ENCODE measurements at places on chromosomes 16 and 17. TPM values are rescaled to one million over a fixed set of nuclear protein-coding genes. Genes with fewer than 3 reads are reported as not detected.

Gene PRAC1
- total RNA-seq, result not detected

DNA sequence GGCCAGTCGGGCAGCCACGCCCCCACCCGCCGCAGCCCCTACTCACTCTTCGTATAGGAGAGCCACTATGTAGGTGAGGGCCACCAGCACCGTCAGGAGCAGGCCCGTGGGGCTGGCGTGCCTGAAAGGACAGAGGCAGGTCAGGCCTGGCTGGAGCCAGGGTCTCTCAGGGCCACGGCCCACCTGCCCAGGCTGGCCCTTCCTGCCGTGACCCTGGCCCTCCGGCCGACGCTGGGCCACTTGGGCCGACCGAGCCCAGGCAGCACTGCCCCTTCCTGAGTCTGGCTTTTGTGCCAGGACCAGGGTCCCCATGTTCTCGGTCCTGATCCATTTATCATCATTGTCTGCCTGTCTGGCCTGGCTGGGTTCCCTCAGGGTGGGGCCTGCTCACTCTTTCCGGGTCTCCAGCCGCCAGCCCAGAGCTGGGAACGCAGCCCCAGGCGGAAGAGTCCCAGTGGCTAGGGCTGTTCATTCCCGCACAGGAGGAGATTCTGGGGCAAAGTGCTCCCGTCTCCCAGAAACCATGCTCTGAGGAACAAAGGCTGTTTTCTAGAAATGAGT, 10.1 kb upstream of the RASD1 start:
- DNase-seq, result peak; percentile 55

Gene CLEC18A
- 0.27 TPM for total RNA-seq

DNA sequence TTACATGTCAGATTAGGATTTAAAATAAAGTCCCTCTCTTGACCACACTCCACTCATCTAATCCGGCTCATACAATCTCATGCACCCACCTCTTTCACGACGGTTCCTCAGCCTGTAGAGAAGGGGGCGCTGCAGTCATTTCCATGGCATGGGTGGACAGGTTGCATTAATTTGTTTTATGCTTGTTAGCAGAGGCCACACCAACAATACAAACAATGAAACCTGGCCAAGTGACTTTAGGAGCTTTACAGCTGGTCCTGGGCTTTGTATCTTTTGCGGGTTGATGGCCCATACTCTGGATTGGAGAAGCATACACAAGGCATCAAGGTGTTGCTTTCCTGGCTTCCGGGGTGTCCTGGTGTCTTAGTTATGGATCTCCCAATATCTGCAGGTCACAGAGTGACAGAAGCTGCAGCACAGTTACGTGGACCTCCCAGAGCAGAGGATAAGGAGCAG, 9.7 kb upstream of the SNF8 start:
- DNase-seq, result no peak

- DNase-seq, result no peak
These were observed 11.5 kb downstream of the GSE1 start for GRCh38 chr16:85624646-85625045.

DNA sequence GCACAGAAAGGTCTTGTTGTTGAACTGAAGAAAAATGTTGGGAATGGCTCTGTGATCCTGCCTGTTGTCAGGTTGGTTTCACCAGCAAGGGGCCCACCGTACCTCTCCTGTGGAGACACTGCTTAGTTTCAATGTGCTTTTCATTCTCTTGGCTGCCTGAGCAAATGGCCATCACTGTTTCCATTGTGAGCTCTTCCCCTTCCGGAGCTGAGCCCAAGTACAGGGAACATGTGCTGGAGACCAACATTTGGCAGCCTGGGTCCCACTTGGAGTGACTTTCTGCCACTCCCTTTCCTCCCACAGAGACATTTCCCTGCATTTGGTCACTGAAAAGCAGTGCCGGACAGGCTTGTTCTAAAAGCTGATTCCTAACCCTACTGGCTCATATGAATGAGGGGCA, 23.1 kb downstream of the GABARAPL2 start:
- DNase-seq, result peak; percentile 69
